ENCODE measurements at places on chromosomes 7 and 10.

DNA sequence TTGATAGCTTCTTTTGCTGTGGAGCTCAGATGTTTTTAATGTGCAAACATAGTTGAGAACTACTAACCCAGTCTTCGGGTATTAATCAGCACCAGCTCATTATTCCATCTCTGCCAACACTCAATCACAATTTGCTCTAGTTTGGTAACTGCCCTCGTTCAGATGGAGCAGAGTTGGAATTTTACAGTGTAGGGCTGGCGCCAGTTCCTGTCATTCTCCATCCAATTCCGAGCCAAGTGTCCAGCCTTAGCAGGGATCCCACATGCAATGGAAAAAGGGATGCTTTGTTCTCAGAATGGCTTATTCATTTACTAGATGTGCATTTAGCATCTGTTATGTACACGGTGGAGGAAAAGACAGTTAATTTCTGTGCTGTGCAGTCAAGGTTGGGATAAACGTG is 504.5 kb upstream of the GALNT17 start:
- no peak for DNase-seq

- no peak for DNase-seq
Observed at GRCh38 chr10:113960617-113961181, 83.0 kb upstream of the ADRB1 start.

DNA sequence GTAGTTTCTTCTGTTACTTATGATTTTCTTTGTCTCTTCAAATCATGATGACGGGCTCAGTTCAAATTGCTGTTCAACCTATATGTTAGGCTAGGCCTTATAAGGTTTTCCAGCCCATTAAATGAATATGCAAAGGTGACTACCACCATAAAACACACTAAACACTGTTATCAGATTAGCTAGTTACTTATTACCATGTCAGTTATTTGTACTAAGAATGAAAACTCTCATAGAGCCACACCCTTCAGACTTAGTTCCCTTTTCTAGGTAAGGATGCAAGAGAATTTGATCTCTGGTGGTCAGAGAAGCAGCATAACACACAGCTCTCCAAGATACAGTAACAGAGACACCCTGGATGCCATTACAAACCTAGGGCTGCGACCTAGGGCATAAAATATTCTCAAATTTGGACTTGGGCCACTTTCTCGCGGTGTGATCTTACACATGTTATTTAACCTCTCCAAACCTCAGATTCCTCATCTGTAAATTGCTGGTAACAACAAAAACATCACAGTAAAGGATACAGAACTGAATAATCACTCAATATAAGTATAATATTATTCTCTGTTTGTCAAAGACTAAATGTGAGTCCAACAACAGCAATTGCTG is 35.6 kb downstream of the ANKMY2 start:
- no peak for DNase-seq

DNA sequence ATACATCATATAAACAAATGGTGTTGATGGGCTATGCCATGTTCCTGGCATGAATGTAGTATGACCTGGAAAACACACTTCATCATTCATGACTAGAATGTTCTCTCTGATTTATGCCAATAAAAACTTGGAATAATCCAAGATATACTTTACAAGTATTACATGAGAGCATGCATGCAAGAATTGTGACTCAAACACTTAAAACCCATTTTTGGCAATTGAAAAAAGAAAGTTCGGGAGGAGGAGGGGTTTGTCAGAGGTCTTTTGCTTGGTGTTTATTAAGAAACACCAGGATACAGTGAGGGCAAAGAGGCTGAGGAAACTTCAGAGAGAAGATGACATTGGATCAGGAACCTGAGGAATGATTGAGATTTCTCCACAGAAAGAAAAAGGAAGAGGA is 10.2 kb upstream of the CUL1 start:
- DNase-seq: no peak

DNA sequence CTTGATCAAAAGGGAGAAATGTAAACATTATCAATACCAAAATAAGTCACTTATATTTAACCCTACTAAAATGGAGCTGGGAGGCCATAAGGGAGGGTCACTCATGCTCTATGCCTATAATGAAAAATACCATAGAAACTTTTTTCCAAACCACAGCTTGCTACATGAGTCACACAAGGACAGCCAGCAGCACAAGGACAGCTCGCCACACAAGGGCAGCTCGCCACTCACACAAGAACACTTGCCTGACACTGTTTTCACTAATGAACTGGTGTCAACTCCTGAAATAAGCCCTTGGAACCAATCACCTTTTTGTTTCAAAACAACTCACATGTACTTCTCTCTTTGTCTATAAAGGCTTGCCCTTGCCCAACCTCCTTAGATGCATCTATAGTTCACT is 43.3 kb downstream of the FRMPD2 start:
- no peak for DNase-seq

GRCh38 chr10:7792541-7792940 is 4.6 kb downstream of the ATP5F1C start:
- no peak for DNase-seq

- no peak for DNase-seq
Observed at GRCh38 chr7:29035044-29035740, 77.1 kb upstream of the TRIL start.

- DNase-seq: no peak
Observed at GRCh38 chr10:62451611-62451975, 77.4 kb downstream of the ZNF365 start.

- no peak for DNase-seq
Observed at GRCh38 chr7:43808410-43808809, 49.9 kb downstream of the BLVRA start.

- no peak for DNase-seq
Observed at GRCh38 chr7:26562841-26563240, 271.2 kb downstream of the SNX10 start.

- DNase-seq: no peak
Observed at GRCh38 chr10:11742779-11743298, 657 bp downstream of the ECHDC3 start.

DNA sequence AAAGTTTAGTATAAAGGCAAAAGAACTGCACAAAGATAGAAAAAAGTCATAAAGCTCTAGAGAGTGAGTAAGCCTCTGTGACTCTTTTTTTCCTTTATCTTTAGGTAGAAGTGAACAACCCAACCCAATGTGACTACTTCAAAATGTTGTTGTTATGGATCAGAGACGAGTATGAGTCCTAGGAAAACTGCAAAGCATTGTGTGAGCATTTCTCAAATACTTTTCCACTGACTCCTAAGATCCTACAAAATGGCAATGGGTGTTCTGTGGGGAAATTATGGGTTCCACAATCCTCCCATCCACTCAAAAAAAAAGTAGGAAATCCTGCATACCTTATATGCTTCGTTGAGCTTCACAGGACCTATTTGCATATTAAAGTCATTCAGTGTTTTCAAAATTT is 177.1 kb downstream of the DGKI start:
- no peak for DNase-seq

DNA sequence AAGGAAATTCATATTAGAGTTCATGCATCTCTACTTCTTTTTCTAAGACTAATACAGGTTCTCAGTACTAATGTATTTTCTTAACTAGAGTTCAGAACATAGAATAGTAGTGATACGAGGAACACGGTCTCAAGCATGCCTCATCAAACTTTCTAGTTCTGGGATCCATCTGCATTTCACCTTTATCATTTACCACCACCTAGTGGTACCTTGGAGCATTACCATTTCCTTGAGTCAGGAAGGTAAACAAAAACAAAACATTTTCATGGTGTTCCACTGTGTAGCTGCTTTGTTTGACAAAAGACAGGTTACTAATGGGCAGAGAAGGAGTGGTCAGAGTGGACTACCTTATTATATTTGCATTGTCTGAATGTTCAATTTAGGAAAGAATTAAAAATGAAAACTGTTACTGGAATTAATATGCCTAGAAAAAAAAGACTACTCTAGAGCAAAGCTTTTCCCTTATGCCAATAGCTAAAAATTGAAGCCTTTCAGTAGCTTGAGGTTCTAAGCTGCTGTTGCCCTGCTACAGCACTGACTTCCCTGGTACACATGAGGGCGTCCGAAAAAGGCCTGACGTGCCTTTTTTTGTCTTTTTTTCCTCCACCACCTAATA is 44.5 kb downstream of the STARD3NL start:
- DNase-seq: no peak

DNA sequence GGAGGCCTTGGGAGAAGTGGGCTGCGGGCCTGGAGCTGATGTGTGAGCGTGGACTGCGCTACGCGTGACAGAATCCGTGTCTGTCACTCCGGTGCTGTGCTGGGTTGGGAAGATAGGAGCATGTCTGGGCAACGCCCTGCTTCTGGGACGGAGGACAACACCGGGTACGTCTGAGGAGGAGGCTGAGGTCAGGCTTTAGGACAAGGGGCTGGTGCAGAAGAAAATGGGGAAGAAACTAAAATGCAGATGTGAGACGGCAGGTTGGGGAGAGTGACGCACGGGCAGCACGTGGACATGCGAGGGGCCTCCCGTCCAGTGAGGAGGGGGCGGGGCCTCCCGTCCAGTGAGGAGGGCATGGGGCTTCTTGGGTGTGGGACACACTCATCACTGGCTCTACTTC is 207.4 kb downstream of the DNAJB6 start:
- DNase-seq: no peak

- no peak for DNase-seq
Observed at GRCh38 chr10:104447331-104447730, 93.7 kb downstream of the CFAP58 start.

- DNase-seq: no peak
Observed at GRCh38 chr10:110528224-110528996, 30.7 kb downstream of the DUSP5 start.

GRCh38 chr7:95933618-95934017 is 161.3 kb downstream of the DYNC1I1 start:
- no peak for DNase-seq
